ENCODE measurements at places on chromosomes 3 and 15.

- DNase-seq, result no peak
Observed at GRCh38 chr3:229183-229661, 32.7 kb downstream of the CHL1 start.

DNA sequence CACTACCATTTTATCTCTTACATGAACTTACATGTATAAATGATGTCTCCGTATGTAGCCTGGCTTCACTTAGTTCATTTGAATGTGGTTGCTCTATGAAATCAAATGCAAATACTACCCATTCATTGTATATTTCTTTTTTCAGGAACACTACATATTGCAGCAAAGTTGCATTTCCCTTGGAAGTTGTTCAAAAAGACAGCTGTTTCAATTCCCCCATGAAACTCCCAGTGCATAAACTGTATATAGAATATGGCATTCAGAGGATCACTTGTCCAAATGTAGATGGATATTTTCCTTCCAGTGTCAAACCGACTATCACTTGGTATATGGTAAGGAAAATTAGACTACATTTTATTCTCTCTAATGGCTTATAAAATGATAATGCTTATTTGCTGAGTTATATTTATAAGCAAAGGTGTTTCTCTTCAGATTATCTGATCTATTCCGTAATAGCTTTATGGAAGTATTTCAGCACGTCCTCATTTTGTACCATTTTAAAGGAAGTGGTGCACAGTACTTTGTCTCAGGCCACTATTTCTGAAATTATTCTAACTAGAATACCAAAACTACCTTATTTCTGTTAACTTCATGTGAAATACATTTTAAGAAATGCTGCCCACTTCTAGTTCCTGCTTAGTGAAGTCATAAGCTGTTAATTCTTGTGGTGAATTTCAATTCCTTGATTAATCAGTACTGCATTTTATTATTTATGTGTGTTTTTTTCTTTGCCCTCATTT is 95.1 kb downstream of the IL1RAP start:
- DNase-seq, result no peak

DNA sequence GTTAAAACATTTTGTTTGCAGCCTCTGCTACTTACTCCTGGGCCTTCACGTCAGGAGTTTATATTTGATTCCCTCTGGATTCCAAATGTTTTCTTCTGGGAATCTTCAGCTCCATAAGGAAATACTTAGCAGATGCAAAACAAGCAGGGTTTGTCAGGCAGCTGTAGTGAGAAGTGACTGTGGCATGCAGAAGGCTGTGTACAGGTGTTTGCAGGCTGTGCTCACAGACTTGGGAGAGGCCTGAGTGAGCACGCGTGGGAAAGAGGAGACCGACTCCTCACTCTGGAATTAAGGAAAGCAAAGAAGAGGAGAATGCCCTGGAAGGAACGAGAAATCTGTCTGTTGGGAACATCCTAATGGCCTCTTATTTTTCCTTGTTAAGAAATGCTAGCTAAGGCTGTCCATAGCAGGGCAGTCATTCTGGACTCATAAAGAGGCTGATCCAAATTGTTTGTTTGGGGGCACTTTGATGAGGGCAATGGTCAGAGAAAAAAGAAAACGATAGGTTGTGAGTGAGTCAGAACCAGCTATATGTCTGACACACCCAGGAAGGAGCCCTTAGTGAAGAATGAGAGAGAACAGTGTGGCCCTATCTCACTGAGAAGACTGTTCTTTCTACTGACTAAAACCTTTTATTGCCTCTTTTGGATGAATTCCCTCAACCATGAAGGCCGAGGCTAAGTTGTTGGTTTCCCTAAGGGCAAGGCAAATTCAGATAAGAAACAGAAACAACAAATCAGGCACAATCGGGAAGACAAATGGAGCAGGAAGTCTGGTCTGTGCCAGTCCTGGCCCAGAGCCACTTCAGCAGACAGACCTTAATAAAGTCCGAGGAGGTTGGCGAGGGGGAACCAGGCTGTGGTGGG is 82.6 kb downstream of the TGFBR2 start:
- DNase-seq, result no peak

- DNase-seq, result no peak
Observed at GRCh38 chr3:52339612-52340011, 23.5 kb downstream of the DNAH1 start.

GRCh38 chr15:64019764-64020163 is 26.5 kb downstream of the DAPK2 start:
- no peak for DNase-seq

DNA sequence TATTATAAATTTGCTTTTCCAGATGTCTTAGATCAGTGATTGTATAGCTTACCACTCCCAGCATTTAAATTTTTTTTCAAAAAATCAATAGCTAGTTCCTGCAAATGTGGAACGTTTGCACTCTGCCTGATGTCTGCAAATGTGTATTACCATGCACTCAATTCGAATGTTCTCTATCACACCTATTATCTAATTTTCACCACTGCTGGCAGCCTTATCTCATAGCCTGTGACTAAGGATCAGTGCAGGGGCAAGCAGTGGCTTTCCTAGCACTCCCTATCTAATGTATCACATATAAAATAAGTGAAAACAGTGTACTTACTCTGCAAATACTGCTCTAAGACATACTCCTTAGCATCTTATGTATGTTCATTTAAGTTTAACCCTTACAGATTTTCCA is 196.3 kb upstream of the PLSCR5 start:
- DNase-seq, result no peak

- DNase-seq, result no peak
Observed at GRCh38 chr3:50811893-50812292, 137.2 kb downstream of the DOCK3 start.

DNA sequence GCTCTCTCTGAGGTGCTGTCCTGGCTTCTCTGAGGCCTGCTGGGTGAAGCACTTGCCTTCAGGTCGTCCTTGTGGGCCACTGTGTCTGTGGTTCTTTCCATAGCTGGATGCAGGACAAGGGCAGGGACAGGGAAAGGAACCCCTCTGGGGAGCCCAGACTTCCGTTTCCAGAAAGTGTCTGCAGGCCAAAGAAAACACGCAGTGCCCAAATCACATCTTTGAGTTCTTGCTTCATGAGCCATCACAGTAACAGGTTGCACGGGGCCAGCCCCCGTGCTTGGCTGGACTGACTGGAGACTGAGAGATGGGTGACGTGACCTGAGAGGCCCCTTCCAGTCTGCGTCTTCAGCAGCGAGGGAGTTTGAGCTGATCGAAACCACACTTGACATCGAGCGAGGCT is 115.8 kb downstream of the GABRG3 start:
- no peak for DNase-seq

DNA sequence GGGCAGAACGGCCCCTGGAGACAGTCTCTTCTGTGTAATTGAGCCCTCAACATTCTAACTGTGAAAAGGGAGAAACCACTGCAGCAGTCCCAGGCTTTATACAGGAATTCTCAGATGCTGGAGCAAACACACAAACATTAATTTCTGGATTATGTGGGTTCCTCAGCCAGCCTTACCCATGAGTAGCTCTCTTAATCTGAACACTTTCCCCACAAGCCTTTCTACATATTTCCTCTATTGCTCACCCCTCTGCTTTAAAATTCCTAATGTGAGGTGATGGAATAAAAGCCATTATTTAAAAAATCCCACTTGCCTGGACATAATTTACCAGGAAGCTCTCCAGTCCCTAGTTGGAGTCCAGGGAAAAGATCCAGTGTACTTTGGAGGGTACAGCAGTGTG is 139.0 kb downstream of the CTNNB1 start:
- DNase-seq, result no peak

- peak; percentile 17 for DNase-seq
Observed at GRCh38 chr3:125357032-125357658, 18.0 kb downstream of the ZNF148 start.

DNA sequence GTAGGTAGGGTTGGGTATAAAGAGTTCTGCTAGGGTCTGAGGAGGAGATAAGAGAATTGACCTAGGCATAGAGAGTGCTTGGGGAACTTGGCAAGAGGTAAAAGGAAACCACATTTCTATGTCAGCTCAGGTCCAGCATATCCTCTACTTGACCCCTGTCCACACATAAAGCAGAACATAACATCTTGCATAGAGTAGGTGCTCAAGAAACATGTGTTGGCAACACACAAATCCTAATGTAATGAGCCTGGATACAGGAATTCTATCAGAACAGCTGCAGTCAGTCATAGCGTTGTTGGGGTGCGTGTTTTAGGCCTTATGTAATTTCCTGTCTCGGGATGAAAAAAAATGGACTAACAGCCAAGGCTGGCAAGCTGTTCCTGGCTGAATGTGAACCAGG is 35.0 kb upstream of the PLCL2 start:
- DNase-seq, result no peak
